ENCODE measurements at places on chromosomes 11 and 22. TPM values are rescaled to one million over a fixed set of nuclear protein-coding genes. Genes with fewer than 3 reads are reported as not detected.
A peak's percentile ranks its signal among the peaks of the same experiment; 100 is the strongest.

GRCh38 chr11:116613206-116613875 lies 159.4 kb downstream of the BUD13 start:
- DNase-seq, result no peak

- no peak for DNase-seq
Observed at GRCh38 chr11:77147668-77148321, 19.7 kb downstream of the MYO7A start.

DNA sequence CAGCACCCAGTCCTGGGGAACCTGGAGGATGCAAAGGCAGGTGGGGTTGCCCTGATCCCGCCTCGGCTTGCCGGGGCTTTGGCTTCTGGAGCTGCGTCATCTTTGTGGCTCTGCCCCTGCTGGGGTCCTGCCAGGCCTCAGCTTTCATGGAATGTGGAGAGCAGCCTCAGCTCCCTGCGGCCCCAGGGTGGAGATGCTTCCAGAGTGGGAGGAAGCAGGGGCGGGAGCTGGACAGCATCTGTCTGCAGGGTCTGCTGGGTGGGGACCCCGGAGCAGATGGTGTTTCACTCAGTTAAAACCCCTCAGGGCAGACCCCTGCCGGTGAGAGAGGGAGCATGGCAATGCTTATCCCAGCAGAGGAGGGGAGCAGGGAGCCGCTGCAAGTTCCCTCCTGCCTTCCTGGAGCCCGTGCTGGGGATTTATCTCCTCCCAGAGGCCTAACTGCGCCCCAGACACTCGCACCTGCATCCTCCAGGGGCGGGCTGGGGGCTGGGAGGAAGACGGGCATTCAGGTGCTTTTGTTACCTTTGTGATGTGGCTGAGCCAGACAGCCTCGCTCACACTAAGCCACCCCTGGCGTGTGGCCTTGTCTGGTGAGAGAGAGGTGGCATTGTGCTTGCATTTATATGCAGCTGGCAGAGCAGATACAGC lies 15.7 kb downstream of the GRIK4 start:
- DNase-seq, result peak; percentile 42

DNA sequence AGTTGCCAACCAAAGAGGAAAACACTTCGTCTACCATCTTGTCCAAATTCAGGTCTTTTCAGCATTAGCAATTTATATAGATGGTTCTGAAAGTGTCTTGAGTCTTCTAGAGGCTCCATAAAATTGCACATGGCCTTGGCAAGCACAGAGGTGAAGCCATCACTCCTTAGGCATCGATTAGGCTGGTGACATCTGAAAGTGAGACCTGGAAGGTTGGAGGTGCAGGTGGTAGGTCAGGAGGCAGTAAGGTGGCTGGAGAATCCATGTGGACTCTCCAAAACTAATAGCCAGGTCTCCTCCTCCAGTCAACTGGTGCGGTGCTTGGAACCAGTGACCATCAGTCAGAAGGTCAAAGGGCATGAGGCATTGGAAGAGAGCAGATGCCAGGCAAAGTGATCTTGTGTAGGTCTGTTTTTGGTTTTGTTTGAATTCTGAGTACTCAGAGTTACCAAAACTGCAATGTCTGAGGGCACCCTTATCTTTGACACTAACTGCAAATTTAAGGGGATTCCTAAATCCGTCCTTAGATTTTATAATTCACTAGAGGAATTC lies 6.6 kb upstream of the APOL2 start:
- no peak for DNase-seq

DNA sequence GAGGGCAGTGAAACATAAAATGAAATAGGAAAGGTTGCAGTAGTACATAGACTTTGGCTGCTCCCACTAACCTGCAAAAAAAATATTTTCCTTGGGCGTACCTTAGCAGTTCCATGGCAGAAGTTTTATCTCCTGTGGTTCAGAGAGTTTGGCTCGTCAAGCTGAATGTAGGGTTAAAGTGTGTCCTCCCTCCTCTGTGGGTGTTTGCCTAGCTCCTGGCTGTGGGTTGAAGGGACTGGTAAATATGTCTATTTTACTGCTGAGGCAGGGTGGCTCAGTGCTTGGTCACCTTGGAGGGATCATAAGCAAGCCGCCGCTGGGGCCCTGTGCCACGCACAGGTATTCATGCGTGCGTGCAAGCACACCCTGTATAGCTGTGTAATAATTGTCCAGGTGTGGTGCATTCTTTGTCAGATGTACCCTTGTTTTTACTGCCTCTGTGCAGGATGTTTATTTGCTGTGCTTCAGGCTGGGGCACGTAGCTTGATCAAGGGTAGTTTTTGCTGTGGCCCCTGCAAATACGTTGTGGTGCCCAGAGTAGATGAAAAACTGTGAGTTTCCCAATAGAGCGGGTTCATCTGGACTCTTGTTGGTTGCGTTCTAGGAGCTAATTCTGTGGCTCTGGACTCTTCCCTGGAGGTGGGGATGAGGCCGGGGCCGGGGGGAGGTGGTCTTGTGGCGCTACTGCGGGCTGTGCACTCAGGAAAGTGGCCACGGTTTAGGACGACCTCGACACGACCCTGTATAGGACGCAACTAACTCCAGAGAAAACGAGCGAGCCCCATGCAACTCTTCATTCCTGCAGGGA lies 732 bp upstream of the SORL1 start:
- DNase-seq, result no peak

Gene CTTN
- total RNA-seq, result 364 TPM

Gene OR5P2
- total RNA-seq, result not detected

Gene BUD13
- total RNA-seq, result 14.6 TPM

Gene PGR
- 0.63 TPM for total RNA-seq

Gene RAB38
- 1.2 TPM for total RNA-seq

Gene ACRV1
- not detected for total RNA-seq

Data from fibroblast of the aortic adventitia (primary cell).